ENCODE measurements at places on chromosomes 16 and 17.

GRCh38 chr16:60180609-60181008 lies 1446.5 kb upstream of the GOT2 start:
- no peak for DNase-seq

DNA sequence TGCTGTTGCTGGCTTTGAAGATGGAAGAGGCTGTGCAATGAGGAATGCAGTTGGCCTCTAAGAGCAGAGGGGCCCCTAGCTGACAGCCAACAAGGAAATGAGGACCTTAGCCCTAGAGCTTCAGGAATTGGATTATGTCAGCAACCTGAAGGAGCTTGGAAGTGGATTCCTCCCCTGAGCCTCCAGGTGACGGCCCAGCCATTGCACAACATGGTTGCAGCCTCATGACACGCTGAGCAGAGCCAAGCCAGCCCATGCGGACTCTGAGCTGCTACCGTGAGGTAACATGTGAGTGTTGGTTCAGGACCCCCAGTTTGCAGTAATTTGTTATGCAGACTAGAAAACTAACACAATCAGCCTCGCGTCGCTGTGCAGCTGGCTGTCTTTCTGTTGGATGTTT lies 20.2 kb downstream of the CCDC42 start:
- DNase-seq: no peak

DNA sequence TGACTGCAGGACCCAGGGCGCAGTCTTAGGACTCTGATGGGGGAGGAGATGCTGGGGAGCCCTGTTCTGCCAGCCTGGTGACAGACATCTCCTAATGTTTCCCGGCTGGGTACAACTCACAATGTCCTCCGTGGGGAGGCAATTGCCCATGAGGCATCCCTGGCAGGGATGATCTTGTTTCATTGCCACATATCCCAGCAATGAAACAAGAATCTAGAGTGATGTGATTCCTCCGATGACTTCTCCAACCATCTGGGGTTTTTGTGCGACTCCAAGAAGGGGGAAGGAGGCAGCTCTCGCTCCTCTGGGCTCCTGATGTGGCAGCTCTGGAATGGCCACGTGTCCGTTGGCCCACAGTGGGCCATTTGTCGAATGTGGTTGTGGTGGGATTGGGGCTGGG lies 255.8 kb downstream of the SEC14L1 start:
- no peak for DNase-seq

- DNase-seq: no peak
Observed at GRCh38 chr17:50815400-50815799, 20.0 kb upstream of the WFIKKN2 start.

GRCh38 chr17:57466521-57466920 lies 210.2 kb downstream of the MSI2 start:
- no peak for DNase-seq

DNA sequence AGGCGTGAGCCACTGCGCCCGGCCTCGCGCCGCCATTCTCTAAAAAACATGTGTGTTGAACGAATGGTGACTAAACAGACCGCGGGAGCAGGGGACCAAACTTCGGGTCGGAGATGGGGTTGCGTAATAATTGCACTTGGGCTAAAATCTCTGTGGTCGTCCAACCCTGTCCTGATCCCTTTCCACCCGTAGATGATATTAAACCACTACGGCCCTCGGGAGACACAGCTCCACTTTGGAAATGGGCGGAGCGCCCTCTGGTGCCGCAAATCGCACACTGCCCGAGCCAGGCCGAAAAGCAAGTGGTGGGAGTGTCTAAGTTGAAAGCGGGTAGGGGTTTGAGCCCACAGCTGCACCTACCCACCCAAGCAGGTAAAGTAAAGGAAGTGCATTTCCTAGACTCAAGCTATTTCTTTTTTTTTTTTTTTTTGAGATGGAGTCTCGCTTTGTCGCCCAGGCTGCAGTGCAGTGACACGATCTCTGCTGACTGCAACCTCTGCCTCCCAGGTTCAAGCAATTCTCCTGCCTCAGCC lies 17.0 kb downstream of the CAVIN1 start:
- DNase-seq: no peak

DNA sequence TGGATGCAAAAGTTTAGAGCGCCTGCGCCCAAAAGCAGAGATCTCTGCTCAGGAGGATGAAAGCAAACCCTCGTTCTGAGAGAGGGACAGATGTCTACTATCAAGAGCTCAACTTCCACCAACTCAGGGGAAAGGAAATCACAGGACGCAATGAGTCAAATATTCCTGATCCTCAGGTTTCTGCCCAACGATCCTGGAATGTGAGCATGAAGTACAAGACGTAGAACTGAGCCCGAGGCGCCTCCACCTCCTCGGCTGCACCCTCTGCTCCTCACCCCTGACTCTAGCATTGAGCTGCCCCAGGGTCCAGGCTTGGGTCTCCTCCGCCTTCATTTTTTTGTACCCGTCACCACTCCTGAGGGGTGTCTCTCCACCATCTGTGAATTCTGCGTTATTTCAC lies 15.4 kb downstream of the IFT140 start:
- DNase-seq: no peak

DNA sequence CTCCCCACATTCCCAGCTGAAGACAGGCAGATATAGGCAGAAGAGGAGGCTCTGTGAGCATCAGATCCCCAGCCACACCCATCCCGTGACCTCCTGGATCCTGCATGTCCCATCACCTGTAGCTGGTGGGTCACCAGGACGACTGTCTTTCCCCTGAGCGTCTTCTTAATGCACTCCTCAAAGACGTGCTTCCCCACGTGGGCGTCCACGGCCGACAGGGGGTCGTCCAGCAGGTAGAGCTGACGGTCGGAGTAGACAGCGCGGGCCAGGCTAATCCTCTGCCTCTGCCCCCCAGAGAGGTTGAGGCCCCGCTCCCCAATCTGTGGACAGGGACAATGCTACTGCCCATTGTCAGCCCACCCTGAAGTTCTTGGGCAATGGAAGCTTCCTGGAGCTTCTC lies 40.5 kb downstream of the ABCC12 start:
- no peak for DNase-seq

GRCh38 chr17:42120161-42120769 lies 902 bp downstream of the KAT2A start:
- no peak for DNase-seq

DNA sequence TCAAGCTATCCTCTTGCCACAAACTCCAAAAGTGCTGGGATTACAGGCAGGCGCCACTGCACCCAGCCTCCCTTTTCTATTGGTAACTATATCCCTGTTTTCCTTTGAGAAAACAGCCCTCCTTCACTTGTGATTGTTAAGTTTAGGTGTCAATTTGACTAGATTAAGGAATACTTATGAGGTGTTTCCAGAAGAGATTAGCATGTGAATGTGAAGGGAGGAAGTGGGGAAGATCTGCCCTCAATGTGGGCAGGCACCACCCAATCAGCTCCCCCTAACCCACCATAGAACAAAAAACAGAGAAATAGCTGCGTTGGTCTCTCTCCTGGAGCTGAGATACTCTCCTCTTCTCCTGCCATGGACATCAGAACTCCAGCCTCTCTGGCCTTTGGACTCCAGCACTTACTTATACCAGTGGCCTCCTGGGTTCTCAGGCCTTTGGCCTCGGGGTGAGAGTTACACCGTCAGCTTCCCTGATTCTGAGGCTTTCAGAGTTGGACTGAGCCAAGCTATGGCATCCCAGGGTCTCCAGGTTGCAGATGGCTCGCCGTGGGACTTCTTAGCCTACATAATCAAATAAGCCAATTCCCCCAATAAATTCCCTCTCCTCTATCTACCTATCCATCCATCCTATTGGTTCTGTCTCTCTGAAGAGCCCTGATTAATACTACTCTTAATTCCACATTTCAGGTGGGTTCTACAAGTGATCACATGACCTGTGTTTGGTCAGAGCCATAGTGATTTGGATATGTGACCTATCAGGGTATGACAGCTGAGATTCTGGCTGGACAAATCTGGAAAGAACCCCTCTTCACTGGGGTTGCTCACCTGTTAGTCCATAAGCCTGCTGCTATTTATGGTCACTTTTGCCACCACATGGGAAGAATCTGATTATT lies 12.0 kb upstream of the STAT3 start:
- DNase-seq: no peak

DNA sequence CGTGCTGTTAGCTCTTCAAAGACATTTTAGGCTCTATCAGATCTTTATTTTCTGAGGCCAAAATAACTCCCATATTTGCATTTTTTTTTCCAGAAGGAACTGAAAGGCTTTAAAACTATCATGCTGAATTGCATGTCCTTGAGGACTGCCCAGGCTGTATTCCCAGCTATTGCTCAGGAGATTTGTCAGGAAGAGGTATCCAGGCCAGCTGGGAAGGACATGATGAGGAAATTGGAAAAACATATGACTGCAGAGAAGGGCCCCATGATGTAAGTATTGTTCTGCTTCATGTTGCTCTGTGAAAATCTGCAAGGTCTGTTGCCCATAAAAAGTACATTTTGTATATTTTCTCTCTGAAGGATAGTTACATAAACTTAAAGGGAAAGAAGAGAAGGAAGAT lies 5.7 kb downstream of the CDC6 start:
- no peak for DNase-seq

- no peak for DNase-seq
Observed at GRCh38 chr16:81693041-81693743, 85.9 kb upstream of the PLCG2 start.

GRCh38 chr17:49545806-49546545 lies 29.7 kb upstream of the NXPH3 start:
- no peak for DNase-seq

GRCh38 chr17:47717261-47717697 lies 15.8 kb upstream of the TBX21 start:
- no peak for DNase-seq

DNA sequence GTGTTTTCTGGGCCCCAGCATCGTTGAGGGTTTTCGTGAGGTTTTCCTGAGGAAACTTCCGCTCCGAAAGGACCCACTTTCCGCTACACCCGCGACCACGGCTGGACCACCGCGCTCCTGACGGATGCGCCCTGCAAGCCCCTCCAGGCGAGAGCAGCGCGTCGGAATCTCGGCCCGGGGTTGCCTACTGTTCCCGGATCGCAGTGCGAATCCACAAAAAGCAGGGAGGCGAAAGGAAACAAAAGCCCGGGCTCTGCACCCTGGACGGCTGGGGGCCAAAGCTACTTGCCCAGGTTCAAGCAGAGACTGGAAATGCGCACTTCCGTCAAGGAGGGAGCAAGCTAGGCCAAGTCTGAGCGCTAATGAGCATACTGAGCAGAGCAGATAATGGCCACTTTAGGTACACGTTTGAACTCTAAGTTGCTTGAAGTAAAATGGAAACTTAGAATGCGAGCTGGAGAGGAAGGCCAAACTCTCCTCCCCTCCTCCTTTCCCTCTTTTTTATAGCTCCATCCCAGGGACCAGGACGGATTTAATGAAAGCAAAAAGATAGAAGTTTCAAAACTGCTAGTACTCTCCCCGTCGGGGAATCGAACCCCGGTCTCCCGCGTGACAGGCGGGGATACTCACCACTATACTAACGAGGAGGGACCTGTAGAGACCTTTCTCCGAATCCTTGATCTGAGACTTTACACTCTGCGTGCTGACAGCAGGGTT lies 11.4 kb upstream of the AURKB start:
- DNase-seq: peak; percentile 79

DNA sequence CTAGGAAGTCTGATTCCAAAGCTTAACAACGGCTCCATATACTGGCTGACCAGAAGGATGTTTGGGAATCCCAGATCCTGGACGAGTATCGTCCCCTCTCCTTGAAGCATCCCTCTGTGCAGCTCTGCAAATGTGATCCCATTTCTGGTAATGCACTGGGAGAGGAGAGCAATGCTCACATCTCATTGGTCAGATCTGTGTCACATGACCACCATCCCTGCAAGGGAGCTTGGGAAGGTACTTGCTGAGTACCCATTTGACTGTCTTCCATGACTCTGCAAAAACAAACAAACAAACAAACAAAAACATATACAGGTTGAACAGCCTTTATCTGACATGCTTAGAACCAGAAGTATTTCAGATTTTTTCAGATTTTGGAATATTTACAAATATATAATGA lies 41.9 kb upstream of the KDM8 start:
- no peak for DNase-seq

DNA sequence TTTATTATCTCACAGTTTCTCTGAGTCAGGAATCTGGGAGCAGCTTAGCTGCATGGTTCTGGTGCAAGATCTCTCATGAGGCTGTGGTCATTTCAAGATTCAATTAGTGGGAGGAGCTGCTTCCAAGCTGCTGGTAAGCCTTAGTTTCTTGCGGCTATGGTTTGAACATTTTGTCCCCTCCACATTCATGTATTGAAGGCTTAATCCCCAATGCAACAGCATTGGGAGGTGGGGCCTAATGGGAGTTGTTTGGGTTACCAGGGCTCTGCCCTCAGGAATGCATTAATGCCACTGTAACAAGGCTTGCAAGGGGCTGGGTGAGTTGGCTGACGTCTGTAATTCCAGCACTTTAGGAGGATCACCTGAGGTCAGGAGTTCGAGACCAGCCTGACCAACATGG lies 272.9 kb downstream of the UTP18 start:
- no peak for DNase-seq

GRCh38 chr16:9134739-9135138 lies 43.3 kb downstream of the HAPSTR1 start:
- no peak for DNase-seq

GRCh38 chr17:79160980-79161636 lies 86.5 kb downstream of the ENGASE start:
- no peak for DNase-seq

DNA sequence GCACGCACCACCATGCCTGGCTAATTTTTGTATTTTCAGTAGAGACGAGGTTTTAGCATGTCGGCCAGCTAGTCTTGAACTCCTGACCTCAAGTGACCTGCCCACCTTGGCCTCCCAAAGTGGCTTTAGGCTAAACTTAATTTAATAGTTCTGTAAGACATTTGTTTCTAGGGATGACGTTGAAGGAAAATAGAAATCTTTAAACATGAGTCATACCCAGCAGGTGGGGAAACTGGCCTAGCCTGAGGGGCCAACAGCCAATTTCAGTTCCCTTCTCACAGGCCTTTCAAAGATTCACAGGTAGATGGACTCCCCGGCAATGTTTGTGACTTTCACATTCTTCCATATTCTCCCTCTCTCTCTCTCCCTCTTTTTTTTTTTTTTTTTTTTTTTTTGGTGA lies 18.1 kb upstream of the ITPRIPL2 start:
- no peak for DNase-seq

GRCh38 chr17:1294157-1294717 lies 14.8 kb downstream of the TRARG1 start:
- DNase-seq: no peak

DNA sequence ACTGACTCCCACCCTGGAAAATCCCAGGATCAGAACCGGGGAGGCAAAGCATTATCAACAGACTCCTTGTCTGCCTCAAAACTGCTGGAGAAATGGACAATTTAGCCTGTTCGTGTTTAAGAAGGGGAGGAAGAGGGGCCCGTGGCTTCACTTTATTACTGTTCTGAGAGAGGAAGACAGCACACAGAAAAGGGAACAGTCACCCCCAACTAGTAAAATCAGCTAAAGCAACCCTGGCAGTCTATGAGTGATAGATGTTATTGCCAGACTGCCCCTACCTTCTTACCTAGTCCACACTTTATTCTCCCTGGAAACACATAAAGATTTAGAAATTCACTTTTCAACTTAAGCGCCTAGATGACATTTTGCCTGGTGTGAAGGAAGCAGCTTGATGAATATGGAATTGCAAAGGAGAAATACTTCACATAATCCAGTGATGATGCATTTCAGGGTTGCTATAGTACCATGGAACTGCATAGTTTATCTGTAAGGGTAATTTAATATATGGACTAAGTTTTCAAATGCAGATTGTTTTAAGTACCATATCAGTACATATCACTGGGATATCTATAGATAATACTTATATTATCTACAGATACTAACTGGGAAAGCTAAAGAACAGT lies 36.9 kb upstream of the TRAP1 start:
- DNase-seq: peak; percentile 1

- no peak for DNase-seq
Observed at GRCh38 chr17:77436481-77436880, 295.7 kb downstream of the SEC14L1 start.

Data from SW 1271 (cell line).